ENCODE measurements at places on chromosomes 6 and 20. TPM values are rescaled to one million over a fixed set of nuclear protein-coding genes. Genes with fewer than 3 reads are reported as not detected.

The SEL1L2 gene
- not detected for total RNA-seq

The TAPBP gene
- total RNA-seq = 207 TPM

The TRIM26 gene
- total RNA-seq = 73.1 TPM

The OR2J3 gene
- not detected for total RNA-seq

The SLC22A23 gene
- 20.0 TPM for total RNA-seq

The PRKN gene
- 9.0 TPM for total RNA-seq

The FRK gene
- total RNA-seq = 0.05 TPM

The LHFPL5 gene
- not detected for total RNA-seq

The GGTLC1 gene
- not detected for total RNA-seq

The TNXB gene
- 4.1 TPM for total RNA-seq

The BMP7 gene
- not detected for total RNA-seq

DNA sequence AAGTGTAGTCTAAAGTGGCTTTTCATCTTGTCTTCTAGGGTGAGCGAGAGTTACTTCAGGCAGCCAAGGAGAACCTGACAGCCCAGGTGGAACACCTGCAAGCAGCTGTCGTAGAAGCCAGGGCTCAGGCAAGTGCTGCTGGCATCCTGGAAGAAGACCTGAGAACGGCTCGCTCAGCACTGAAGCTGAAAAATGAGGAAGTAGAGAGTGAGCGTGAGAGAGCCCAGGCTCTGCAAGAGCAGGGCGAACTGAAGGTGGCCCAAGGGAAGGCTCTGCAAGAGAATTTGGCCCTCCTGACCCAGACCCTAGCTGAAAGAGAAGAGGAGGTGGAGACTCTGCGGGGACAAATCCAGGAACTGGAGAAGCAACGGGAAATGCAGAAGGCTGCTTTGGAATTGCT, 27.1 kb downstream of the C20orf173 start:
- no peaks in the 10 kb centered on the region for H3K4me1 ChIP-seq
- no peaks in the 10 kb centered on the region for H3K27me3 ChIP-seq
- no peak overlapping the region for H3K27ac ChIP-seq
- no peak overlapping the region for H3K4me3 ChIP-seq
- no peak for DNase-seq

DNA sequence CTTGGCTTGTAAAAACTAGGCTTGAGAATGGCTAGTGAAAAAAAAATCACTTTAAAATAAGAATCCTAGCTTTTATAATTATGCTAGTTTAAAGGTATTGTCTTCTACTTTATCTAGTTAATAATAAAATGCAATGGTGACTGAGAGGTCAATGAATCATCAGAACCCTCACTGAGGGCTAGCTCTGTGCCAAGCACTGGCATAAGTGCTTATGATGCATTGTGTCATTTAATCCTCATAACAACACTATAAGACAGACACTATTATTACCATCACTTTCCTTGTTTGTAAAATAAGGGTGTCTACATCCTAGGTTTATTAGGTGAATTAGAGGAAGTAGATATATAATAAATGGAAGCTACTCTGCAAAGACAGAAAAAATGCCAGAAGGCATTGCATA, 144.3 kb downstream of the F13A1 start:
- no peaks in the 10 kb centered on the region for H3K4me1 ChIP-seq
- no peaks in the 10 kb centered on the region for H3K27me3 ChIP-seq
- no peak overlapping the region for H3K27ac ChIP-seq
- no peaks in the 10 kb centered on the region for H3K36me3 ChIP-seq
- no peak for DNase-seq

- H3K4me3 ChIP-seq = no peak overlapping the region
- peak; percentile 46 for DNase-seq
- H3K27me3 ChIP-seq = no peaks in the 10 kb centered on the region
- no peaks in the 10 kb centered on the region for H3K4me1 ChIP-seq
- no peaks in the 10 kb centered on the region for H3K36me3 ChIP-seq
- peak overlapping the region; percentile 9 for H3K27ac ChIP-seq
Observed at GRCh38 chr20:18805881-18806280, 7.7 kb upstream of the SCP2D1 start.

DNA sequence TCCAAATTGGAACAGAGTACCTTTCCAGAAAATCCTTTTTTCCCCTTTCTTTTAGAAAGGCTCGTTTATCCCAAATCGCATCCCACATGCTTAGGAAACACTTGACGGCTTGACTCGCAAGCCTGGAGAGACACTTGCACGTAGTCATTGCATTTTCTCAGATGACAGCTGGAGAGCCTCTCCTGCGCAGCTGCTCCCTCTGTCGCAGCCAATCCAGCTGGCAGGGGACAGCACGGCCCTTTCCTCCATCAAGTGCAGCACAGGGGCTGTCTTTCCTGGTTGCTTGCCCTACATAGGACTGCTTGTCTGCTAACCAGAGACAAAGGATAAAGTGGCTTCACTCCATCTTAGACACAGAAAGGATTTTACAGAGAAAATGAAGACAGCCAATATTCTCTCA, 77.6 kb upstream of the RGS17 start:
- no peaks in the 10 kb centered on the region for H3K27me3 ChIP-seq
- H3K36me3 ChIP-seq = no peaks in the 10 kb centered on the region
- no peak overlapping the region for H3K27ac ChIP-seq
- peaks cover 3% of the 10 kb centered on the region for H3K4me1 ChIP-seq
- no peak for DNase-seq

DNA sequence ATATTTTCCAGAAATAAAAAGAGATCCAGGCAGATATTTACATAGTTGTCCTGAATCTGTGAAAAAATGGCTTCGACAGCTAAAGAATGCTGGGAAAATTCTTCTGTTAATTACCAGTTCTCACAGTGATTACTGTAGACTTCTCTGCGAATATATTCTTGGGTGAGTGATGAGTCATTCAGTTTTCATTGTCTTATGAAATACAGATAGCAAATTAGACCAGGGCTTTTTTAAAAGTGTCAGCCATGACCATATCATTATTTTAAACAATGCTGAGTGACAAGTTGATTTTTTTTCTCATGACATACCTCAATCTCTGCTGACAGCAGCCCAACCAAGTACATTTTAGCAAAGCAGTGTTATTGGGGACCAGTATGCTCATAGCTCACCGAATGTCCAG, 32.8 kb downstream of the TSPYL4 start:
- no peaks in the 10 kb centered on the region for H3K36me3 ChIP-seq
- no peaks in the 10 kb centered on the region for H3K4me1 ChIP-seq
- no peak for DNase-seq
- no peaks in the 10 kb centered on the region for H3K27me3 ChIP-seq

DNA sequence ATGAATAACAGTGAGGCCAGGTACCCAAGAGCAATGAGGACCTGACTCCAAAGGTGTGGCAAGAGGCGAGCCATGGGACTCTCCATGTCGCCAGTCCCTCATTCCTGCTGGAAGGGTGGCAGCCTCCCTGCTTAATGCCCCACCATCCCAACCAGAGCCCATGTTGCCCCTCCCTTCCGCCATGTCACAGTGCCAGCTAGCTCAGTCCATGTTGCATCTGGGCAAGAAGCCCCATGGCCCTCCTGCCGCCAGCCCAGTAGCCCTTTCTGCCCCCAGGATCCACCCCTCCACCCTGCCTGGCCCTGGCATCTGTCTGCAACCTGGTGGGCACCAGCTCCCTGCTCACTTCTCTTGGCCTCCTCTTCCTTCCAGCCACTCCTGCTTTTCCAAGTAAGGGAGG, 6.0 kb upstream of the CPNE5 start:
- H3K4me1 ChIP-seq = peaks cover 2% of the 10 kb centered on the region
- no peak overlapping the region for H3K27ac ChIP-seq
- H3K36me3 ChIP-seq = no peaks in the 10 kb centered on the region
- H3K27me3 ChIP-seq = peaks cover 8% of the 10 kb centered on the region
- DNase-seq = no peak
- H3K4me3 ChIP-seq = no peak overlapping the region

DNA sequence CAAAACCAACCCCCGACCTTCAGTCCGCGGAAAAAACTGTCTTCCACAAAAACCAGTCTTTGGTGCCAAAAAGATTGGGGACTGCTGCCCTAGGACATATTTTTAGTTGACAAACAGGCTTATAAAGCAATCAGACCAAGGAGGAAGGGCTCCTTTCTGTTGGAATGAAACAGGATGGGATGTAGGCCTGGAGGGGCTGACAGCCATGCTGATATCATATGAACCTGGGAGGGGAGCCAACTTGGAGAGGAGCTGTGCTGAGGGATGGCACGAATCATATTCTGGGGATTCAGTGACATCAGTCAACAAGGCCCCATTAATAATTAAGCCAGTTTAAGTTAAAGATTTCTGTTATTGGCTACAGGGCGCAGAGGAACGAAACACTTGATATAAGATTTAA, 225.4 kb upstream of the TSHZ2 start:
- DNase-seq = no peak
- no peaks in the 10 kb centered on the region for H3K4me1 ChIP-seq
- H3K36me3 ChIP-seq = no peaks in the 10 kb centered on the region
- no peak overlapping the region for H3K4me3 ChIP-seq
- no peaks in the 10 kb centered on the region for H3K27me3 ChIP-seq

- H3K4me3 ChIP-seq = no peak overlapping the region
- H3K4me1 ChIP-seq = no peaks in the 10 kb centered on the region
- no peak for DNase-seq
- no peaks in the 10 kb centered on the region for H3K27me3 ChIP-seq
Observed at GRCh38 chr20:23097636-23098580, 11.8 kb upstream of the CD93 start.

- H3K27ac ChIP-seq = peak overlapping the region; percentile 23
- peaks cover 12% of the 10 kb centered on the region for H3K36me3 ChIP-seq
- H3K4me3 ChIP-seq = no peak overlapping the region
Observed at GRCh38 chr6:118902726-118903125, 8.8 kb downstream of the ASF1A start.

DNA sequence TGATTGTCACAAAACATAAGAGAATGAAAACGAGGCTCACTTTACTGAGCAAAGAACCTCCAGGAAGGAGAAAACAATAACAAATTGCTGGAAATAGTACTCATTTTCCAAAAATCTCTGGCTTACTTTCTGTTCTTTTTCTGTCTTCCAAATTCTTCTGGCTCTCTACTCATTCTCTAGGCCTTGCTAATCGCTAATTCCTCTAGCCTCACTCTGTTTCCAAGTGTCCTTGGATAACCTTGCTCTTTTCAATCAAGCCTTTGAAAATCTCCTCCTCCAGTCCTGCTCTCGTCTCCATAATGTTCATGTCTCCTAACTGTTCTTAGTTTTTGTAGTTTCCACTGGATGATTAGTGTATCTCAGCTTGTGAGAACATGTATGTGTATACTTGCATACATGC, 96.2 kb upstream of the MAP7 start:
- H3K4me1 ChIP-seq = peaks cover 13% of the 10 kb centered on the region
- H3K36me3 ChIP-seq = no peaks in the 10 kb centered on the region
- no peak for DNase-seq

DNA sequence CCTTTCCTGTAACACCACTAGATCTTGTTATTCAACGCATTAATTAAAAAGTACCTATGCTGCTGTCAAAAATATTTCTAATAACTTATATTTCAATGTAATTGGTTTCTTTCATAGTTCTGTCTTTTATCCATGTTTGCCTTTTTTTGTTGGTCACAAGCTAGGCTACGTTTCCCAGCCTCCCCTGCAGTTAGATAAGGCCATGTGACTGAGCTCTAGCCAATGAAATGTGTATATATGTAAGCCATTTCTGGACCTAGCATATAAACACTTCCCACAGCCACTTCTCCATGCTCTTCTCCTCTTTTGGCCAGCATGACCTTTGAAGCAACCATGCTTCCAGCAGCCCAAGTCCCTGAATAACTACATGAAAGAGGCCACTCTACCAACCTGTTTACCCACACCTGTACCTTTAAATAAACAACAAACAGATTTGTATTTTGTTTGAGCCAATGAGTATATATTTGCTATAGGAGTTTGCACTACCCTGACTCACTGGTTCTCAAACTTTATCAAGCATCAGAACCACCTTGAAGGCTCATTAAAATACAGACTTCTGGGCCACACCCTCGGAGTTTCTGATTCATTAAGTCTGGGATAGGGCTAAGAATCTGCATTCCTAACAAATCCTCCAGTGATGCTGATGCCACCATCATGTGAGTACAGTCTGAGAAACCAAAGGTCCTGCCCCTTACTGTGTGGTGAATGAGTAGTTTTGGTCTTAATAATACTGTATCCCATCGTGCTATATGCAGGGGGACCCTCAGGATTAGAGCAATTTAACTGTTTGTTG, 45.6 kb upstream of the BEND6 start:
- no peak overlapping the region for H3K27ac ChIP-seq
- DNase-seq = no peak
- no peaks in the 10 kb centered on the region for H3K27me3 ChIP-seq
- no peaks in the 10 kb centered on the region for H3K4me1 ChIP-seq
- H3K4me3 ChIP-seq = no peak overlapping the region

- no peaks in the 10 kb centered on the region for H3K4me1 ChIP-seq
- H3K36me3 ChIP-seq = no peaks in the 10 kb centered on the region
- no peak overlapping the region for H3K27ac ChIP-seq
- no peak for DNase-seq
- H3K27me3 ChIP-seq = no peaks in the 10 kb centered on the region
- H3K4me3 ChIP-seq = no peak overlapping the region
Observed at GRCh38 chr6:20661721-20662120, 127.5 kb downstream of the CDKAL1 start.

DNA sequence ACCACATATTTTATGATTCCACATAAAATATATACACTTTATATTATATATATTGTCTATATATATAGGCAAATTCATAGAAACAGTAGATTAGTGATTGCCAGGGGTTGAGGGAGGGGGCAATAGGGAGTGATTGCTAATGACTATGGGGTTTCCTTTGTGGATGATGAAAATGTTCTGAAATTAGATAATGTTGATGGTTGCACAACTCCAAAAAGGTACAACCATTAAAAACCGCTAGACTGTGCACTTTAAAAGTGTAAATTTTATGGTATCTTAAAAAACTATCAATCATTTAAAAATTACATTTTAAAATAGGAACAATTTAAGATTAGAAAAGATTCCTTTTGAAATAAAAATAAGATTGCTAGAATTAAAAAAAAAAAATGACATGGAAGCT, 23.8 kb upstream of the CEP85L start:
- no peak for DNase-seq
- H3K27me3 ChIP-seq = no peaks in the 10 kb centered on the region
- H3K36me3 ChIP-seq = no peaks in the 10 kb centered on the region
- no peak overlapping the region for H3K4me3 ChIP-seq
- peaks cover 16% of the 10 kb centered on the region for H3K4me1 ChIP-seq
- H3K27ac ChIP-seq = no peak overlapping the region

DNA sequence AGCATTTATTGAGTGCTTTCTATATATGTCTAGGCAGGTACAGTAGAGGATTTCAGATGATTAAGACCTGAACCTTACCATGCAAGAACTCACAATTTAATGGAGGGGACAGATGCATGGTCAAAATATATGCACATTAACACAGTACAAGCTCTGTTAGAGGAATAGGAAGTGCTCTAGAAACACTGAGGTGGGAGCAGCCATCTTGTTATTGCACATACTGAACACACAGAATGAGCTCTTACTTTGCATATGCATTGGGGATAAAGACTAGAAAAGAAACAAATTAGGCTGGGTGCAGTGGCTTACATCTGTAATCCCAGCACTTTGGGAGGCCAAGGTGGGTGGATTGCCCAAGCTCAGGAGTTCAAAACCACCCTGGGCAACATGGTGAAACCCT, 438.3 kb downstream of the UTRN start:
- no peaks in the 10 kb centered on the region for H3K36me3 ChIP-seq
- no peak overlapping the region for H3K27ac ChIP-seq
- H3K4me1 ChIP-seq = peaks cover 4% of the 10 kb centered on the region
- H3K27me3 ChIP-seq = no peaks in the 10 kb centered on the region

- peaks cover 94% of the 10 kb centered on the region for H3K4me1 ChIP-seq
- peak; percentile 88 for DNase-seq
Observed at GRCh38 chr6:90266905-90267621, 29.6 kb downstream of the BACH2 start.

GRCh38 chr6:144266091-144266649, 19.0 kb upstream of the UTRN start:
- DNase-seq = no peak
- H3K4me1 ChIP-seq = no peaks in the 10 kb centered on the region
- H3K4me3 ChIP-seq = no peak overlapping the region
- no peaks in the 10 kb centered on the region for H3K27me3 ChIP-seq
- H3K36me3 ChIP-seq = no peaks in the 10 kb centered on the region

Measured in naive thymus-derived CD4-positive, alpha-beta T cell (primary cell).